Esophagus squamous epithelium (tissue), 5 donors: ENCODE measurements at places on chromosomes 11 and 22.

- DNase-seq, result no peak
Observed at GRCh38 chr11:120710354-120711131, 199.0 kb downstream of the GRIK4 start.

GRCh38 chr11:130431331-130431773 lies 2.9 kb upstream of the ADAMTS8 start:
- no peak for DNase-seq

- no peak for DNase-seq
Observed at GRCh38 chr11:34135439-34135838, 30.0 kb downstream of the NAT10 start.

GRCh38 chr11:61345954-61346843 lies 13.2 kb downstream of the TKFC start:
- DNase-seq, result no peak

- DNase-seq, result no peak
Observed at GRCh38 chr11:12482839-12483238, 105.5 kb downstream of the PARVA start.

- DNase-seq, result no peak
Observed at GRCh38 chr11:126833065-126833464, 167.5 kb downstream of the KIRREL3 start.

DNA sequence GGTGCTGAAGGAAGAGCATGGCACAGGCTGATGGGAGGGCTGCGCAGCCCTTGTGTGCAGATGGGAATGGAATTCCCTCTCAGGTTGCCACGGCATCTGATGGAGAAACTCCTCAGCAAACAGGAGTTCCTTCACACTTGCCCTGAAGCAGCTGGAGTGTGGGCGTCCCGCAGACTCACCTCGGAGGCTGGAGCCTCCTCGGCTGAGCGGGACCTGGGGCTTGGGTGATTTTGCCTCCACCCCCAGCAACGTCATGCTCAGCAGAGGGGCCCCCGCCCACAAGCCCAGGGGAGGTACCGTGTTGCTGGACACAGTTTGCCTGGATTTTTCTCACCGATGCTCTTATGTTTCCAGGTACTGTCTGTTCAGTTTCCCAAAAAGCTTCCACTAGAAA lies 63.4 kb downstream of the MYO7A start:
- no peak for DNase-seq

DNA sequence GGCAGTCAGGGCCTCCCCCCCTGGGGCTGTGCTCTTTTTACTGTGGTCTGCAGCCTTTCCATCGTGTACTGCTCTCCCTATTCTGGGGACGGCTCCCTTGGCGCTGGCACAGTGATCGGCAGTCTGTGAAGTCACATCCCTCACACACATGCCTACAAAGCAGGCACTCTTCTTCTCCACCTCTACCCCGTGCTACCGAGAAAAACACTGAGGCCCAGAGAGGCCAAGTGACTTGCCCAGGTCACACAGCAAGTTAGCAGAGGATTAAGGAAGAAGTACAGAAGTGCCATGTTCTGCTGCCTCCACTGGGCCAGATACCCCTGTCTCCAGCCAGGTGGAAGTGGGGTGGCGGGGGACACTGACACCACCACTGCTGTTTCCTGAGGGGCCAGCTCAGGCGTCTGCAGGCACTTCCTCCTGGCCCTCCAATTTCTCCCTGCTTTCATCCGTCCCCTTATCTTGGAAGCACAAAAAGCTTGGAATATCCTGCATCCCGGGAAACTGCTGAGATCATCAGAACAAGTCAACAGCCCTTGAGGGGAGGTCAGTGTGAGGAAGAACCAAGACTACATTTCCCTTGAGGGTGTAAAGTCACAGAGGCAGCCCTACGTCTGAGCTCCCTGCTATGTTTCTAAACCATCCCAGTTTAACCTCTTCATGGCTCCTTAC lies 30.2 kb upstream of the KLHL35 start:
- no peak for DNase-seq

- no peak for DNase-seq
Observed at GRCh38 chr22:17734187-17734586, 40.1 kb downstream of the BID start.

DNA sequence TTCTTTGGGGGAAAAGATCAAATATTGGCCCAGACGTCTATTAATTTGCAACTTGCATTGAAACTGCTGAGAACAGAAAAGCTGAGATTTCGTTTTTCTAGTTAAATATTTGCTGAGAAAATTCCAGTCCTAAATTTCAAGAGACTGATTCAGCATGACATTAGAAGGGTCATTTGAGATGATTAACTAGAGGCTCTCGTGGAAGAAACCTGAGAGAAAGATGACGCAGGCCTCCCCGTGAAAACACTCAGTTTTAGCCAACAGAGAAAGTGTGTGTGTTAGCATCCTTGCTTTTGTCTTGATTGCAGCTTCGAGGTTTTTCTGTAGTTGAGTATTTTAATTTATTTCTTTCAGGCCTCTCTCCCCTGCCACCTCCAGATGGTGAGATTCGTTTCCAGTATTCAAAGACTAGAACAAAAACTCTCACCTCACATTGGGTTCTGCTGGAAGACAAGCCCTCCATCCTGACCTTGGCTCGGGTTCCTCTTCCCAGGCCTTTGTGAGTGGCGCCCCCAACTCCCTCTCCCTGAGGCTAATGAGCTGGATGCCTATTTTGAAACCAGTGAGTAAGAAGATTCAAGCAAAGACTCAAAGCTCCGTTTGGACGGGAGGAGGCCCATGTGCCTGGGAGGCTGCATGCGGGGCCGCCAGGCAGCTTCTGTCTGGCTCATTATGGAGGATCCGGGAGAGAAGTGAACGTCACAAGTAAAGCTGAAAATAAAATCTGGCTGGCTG lies 52.4 kb downstream of the CELSR1 start:
- DNase-seq, result no peak
